ENCODE measurements at places on chromosomes 11 and 22.

GRCh38 chr11:108601150-108601549 lies 7.6 kb upstream of the EXPH5 start:
- DNase-seq, result no peak

DNA sequence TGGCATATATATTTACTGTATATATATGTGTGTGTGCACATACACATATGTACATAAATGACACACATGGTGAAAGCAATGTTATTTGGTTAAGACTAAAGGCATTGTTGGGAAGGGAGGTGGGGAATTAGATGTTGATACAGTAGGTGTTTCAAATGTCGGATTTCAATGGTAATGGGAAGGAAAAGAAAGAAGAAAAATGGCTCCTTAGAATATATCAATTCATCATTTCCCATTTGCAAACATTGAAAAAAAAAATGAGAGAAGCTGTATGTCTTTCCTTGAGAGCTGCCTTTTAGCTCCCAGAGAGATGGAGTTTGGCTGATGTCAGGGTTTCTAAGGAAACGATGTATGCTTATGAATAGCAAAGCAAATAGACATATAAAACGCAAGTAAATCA lies 33.4 kb upstream of the ATXN10 start:
- no peak for DNase-seq

GRCh38 chr11:76765863-76766350 lies 17.2 kb upstream of the TSKU start:
- no peak for DNase-seq

DNA sequence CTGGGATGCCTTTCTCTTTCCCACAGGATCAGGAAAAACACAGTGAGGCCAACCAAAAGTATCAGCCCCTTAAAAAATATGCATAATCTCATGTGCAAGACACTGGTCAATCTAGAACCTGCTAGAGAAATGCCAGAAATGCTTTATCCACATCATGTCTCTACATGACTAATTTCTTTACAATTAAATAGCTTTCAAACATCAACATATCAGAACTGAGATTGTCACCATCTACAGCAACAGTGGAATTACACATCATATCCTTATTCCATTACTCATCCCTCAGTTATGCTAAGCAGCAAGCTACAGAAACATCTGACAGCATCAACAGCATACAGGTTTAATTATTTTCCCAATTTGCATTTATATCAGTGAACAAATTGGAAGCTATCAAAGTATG lies 78.8 kb downstream of the DDIAS start:
- DNase-seq, result no peak

GRCh38 chr11:118657238-118657637 lies 22.2 kb downstream of the TREH start:
- no peak for DNase-seq

DNA sequence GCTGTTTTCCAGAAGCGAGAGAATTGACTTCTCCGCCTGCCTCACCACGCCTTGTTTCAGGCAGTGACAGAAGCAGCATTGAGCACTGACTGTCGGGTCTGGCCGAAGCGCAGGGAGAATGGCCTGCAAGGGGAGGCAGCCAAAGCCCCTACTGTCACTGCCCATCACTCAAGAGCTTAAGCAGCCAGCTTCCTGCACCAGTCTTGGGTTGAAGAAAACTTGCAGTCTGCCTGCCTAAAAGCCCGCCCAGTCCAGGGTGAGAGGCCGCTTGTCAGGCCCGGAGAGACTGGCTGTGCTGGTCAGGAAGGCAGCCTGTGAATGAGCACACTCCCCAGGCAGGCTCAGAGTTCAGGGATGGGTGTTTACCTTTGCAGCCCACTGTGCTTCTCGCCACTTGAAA lies 108.3 kb downstream of the PKNOX2 start:
- DNase-seq, result no peak

- no peak for DNase-seq
Observed at GRCh38 chr22:24134090-24134846, 47.0 kb upstream of the SUSD2 start.

Data from AML-193 (cell line).